ENCODE measurements at places on chromosomes 4 and X. TPM values are rescaled to one million over a fixed set of nuclear protein-coding genes. Genes with fewer than 3 reads are reported as not detected.

Gene CXCL11
- not detected for total RNA-seq

Gene PRSS12
- total RNA-seq, result 43.3 TPM

Gene NRK
- total RNA-seq, result 0.25 TPM

Gene RASSF6
- under 0.01 TPM for total RNA-seq

Gene NOX1
- total RNA-seq, result not detected

Gene NR3C2
- 5.2 TPM for total RNA-seq

Gene AFM
- total RNA-seq, result not detected

Gene LAMTOR3
- 39.8 TPM for total RNA-seq

Gene DGAT2L6
- not detected for total RNA-seq

Gene ABCB7
- 24.6 TPM for total RNA-seq

Gene SSX1
- total RNA-seq, result not detected

Gene SLC49A3
- 0.49 TPM for total RNA-seq

Gene ZNF711
- total RNA-seq, result 103 TPM

Gene USP17L28
- not detected for total RNA-seq

Gene RIBC1
- 0.74 TPM for total RNA-seq

Data from temporal lobe (tissue), 4 donors.